ENCODE measurements at places on chromosomes 1 and 21.

DNA sequence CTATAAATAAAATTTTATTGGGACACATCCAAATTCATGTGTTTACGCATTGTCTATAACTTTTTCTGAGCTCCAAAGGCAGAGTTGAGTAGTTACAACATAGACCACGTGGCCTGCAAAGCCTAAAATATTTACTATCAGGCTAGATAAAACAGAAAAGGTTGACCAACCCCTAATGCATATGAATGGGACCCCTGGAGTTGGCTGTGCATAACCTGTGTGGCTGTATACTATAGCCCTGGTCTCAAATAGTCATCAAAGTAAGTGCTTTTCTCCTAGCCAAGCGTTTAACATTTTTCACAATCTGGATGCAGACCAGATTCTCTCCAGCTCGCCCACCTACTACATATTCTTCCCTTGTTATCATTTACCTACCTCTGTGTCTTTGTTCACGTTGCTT is 60.4 kb downstream of the CYYR1 start:
- DNase-seq = no peak

DNA sequence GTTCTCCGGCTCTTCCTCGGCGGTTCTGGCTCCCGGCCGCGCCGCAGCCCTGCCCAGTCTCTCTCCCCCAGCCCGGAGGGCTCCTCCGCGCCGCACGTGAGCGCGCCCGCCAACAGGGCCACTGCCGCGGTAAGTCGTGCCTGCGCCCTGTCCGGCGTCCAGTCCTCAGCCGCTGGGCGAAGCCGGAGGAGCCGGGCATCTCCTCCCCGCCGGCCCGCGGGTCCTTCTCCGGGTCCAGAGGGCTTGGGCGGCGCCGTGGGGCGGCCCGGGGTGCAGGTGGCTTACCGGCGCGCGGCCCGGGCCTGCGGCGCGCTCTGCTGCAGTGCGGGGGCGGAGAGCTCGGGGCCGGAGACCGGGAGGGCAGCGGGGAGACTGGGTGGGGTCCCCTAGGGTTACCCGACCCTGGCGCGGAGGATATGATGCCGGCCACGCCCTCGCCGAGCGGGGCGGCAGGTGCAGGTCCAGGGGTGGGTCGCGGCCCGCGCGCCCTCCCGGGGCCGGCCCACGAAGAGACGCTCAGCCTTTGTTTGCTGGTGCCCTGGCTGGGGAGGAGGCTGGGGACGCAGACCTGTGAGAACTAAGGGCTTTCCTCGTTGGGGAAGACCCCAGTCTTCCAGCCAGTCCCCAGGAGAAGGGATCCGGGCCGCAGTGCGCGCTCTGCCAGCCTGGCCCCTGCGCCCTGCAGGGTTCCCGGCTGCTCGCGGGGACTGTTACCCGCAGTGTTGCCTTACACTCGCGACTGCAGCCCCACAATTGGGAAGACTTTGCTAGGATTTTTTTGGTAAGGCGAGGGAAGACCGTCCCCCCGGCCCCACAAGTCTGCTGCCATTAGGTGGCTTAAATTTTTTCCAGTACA is at the start of gene DOP1B:
DOP1B (plus strand) TSS at position 10 of the 856 bp plus-strand sequence. CDS start 7,910 bp downstream, outside the sequence.
- DNase-seq = no peak

GRCh38 chr21:14982336-14982735 is 82.5 kb downstream of the NRIP1 start:
- no peak for DNase-seq

DNA sequence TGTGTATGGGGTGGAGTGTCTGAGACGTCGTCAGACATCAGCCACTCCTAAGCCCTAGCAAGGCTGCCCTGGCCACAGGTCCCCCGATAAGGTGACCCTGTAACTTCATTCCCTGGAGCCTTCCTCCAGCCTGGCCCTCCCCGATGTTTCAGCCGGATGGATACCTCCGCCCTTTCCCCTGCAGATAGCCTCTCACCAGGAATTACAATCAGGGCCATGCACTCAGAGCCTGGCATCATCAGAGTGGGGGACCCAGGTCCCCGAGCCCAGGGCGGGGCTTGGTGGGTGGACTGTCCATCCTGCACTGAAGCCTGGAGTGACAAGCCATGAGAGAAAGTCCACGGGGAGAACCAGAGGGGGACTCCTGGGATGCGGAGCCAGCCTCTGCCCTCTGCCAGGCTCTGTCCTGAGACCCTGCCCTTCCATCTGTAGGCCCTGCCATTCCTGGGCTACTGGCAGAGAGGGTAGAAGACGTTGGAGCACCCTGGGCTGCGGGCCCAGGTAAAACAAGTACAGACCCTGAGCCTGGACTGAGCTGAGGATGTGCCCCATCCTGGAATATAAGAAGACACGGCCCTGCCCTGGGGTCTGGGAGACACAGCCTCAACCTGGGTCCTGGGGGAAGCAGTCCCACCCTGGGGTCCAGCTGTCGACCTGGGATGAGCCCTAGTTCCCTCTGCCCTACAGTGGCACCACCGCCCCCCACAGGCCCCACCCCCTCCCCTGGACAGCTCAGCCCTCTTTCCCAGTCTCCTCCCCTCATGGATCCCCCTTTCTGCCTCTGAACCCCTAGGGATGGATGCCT is 16.8 kb upstream of the ARF1 start:
- no peak for DNase-seq

- DNase-seq = no peak
Measured at GRCh38 chr1:225458222-225458631, 30.4 kb upstream of the LBR start.

DNA sequence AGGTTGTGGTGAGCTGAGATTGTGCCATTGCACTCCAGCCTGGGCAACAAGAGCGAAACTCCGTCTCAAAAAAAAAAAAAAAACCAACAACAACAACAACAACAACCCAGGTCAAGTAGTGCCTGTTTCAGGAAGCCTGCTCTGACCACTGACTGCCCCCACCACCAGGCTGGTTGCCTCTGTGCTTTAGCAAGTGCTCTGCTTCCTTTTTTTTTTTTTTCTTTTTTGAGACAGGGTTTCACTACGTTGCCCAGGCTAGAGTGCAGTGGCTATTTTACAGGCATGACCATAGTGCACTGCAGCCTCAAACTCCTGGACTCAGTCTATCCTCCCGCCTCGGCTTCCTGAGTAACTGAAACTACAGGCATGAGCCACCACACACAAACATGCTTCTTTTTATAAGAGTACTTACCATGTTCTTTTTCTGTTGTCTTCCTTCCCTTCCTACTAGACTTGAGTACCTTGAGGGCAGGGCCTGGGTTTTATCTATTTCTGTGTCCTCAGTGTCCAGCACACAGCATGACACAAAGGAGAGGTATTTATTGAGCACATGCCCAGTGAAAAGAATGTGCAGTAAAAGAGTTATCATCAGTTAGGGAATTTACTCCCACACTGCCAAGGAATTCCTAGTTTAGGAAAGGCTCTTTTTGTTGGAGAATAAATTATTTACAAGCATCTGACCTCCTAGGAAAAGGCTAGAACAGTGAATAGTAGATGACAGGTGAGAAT is 9.9 kb upstream of the COA7 start:
- DNase-seq = peak; percentile 64

DNA sequence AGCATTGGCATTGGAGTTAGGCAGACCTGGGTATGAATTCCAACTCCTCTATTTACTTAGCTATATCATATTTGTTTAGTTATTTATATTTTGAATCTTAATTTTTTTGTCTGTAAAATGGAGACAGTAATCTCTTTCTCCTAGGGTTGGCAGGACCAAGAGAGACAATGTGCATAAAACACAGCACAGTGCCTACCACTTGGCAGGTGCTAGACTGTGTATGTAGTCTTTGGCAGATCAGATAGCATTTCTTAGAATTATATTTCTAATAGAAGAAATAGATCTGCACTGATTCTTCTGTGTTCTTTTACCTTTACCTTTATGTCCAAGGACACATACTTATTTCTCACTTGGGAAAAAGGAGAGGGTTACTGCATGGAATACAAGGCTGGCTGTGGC is 177.2 kb downstream of the GIPC2 start:
- DNase-seq = no peak

DNA sequence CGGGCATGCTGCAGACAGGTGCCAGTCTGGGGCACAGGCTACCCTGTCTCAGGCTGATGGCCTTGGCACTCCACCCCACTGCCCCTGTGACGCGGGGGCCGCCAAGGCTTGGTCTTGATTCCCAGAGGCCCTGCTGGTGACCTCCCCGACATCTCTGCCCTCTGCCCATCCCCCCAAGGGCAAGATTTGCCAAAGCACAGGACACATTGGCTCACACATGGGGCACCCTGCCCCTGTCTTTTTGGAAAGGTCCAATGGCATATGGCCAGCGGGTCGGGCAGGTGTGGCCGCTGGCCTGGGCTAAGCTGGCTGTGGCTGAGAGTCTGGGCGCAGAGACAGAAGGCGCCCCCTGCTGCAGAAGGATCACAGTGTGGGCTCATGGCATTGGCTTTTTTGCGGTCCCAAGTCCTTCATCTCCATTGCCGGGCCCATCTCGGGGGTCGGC is 4.6 kb downstream of the MIB2 start:
- DNase-seq = no peak

GRCh38 chr1:39996396-39997004 is 41.6 kb downstream of the MFSD2A start:
- no peak for DNase-seq

- no peak for DNase-seq
Measured at GRCh38 chr1:17831597-17831996, 76.5 kb downstream of the ACTL8 start.

DNA sequence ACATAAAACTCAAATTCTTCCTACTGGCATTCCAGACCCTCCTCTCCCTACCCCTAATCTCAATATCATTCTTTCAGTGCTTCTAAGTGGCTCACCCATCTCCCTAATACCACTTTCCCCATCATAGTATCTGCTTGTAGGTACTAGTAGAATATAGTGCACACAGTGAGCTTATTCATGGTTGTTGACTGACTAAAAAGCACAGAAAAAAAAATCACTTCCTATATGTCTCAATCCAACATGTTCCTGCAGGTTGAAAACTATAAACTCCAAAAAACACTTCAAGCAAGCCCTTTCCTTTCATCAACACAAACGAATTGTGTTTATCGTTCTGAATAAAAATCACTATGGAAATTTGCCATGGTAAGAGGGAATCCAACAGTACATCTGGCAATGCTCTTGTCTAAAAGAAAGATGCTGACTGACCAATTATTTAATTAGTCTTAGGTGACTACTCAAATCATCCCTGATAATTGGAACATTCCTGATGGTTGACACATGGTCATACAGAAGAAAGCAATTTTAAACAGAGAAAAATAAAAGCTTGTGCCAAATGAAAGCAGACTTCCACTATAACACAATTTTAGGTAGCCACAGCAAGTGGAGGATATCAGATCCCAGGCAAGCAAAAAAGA is 87.1 kb downstream of the NDUFS5 start:
- no peak for DNase-seq

DNA sequence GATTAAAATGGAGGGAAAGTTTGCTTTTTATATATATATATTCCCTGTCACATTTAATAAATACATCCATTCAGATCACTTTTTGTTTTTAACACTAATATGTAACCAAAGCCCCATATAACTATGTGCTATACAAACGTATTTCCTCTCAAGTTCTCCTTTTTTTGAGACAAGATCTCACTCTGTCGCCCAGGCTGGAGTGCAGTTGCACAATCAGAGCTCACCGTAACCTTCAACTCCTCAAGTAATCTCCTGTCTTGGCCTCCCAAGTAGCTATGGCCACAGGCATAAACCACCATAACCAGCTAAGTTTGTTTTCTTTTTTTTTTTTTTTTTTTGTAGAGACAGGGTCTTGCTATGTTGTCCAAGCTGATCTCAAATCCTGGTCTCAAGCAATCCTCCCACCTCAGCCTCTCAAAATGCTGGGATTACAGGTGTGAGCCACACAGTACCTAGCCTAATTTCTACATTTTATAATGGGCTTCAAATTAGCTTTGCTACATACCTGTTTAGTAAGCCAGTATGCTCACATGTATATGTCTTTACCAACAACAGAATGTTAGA is 120.0 kb downstream of the TGFBR3 start:
- DNase-seq = no peak

DNA sequence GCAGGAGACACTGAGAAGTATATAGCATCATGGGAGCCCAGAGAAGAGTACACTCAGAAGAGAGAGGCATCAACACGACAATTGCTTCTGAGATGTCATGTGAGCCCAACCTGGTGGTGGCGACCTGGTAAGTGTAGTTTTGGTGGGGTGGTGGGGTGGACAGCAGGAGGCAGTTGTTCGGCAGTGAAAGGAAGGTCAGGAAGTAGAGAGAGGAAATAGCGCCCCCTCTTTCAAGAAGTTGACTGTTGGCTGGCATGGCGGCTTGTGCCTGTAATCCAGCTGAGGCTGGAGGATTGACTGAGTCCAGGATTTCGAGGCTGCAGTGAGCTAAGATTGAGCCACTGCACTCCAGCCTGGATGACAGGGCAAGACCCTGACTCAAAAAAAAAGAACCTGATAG is 12.6 kb downstream of the RSPO1 start:
- DNase-seq = no peak

DNA sequence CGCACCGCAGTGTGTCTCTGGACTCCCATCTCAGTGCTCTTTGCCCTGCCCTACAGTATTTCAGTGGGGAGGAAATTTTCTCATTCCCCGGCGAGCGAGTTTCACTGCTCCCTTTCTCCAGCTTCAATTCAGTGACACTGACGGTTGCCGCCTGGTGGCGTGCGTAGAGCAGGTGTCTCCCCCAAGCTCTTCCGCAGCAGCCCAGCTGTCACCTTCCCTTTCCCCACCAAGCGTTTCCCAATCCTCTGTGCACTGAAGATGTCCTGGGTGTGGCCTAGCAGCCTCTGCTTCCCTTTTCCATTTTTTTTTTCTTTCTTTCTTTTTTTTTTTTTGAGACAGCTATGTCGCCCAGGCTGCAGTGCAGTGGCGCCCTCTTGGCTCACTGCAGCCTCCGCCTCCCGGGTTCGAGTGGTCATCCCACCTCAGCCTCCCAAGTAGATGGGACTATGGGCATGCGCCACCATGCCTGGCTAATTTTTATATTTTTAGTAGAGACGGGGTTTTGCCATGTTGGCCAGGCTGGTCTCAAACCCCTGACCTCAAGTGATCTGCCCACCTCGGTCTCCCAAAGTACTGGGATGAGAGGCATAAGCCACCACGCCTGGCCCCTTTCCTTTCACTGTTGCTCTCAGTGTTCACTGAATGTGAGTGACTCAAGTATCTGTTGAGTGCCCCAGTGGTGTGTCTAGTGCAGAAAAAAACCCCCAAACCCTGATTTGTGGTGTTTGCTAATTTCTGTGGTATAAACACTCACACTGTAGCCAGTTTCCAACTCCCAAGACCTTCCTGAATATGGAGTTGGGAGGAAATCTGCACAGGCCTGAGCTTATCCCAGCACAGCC is 30.1 kb downstream of the TNFRSF1B start:
- DNase-seq = no peak

- no peak for DNase-seq
Measured at GRCh38 chr1:23995431-23995837, 15.3 kb upstream of the SRSF10 start.

DNA sequence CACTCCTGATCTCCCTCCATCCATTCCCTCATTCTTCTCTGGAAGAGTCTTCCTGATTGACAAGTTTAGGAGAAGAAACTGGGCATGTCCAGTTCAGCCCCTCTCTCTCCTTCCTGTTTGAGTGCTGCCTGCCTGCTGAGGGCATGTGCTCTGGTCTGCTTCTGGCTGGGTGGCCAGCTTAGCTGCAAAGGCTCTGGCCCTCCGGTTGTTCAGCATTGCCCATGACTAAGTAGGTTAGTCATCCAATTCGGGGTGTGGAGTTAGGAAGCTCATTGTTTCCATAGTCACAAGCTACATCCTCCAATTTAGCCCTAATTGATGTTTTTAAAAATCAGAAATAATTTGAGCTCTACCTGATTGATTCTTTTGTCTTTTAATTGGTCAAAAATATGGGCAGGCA is 25.6 kb upstream of the PLA2G2E start:
- no peak for DNase-seq

All from epithelial cell of proximal tubule (primary cell).